HepG2 (cell line): ENCODE measurements at places on chromosomes 5 and 9. TPM values are rescaled to one million over a fixed set of nuclear protein-coding genes. Genes with fewer than 3 reads are reported as not detected.

GRCh38 chr9:110224583-110224982, 16.6 kb upstream of the C9orf152 start:
- H3K4me1 ChIP-seq, result peaks cover 28% of the 10 kb centered on the region
- H3K36me3 ChIP-seq, result no peaks in the 10 kb centered on the region
- no peak overlapping the region for H3K4me3 ChIP-seq
- no peak for DNase-seq

GRCh38 chr9:3980212-3980611, 319.7 kb downstream of the GLIS3 start:
- H3K4me3 ChIP-seq, result no peak overlapping the region
- no peaks in the 10 kb centered on the region for H3K4me1 ChIP-seq
- H3K36me3 ChIP-seq, result no peaks in the 10 kb centered on the region
- no peaks in the 10 kb centered on the region for H3K27me3 ChIP-seq

- no peak for DNase-seq
- H3K36me3 ChIP-seq, result no peaks in the 10 kb centered on the region
- H3K4me1 ChIP-seq, result no peaks in the 10 kb centered on the region
- no peak overlapping the region for H3K4me3 ChIP-seq
These were observed 217.7 kb upstream of the EDIL3 start for GRCh38 chr5:84602371-84602771.

- H3K4me1 ChIP-seq, result peaks cover 41% of the 10 kb centered on the region
- DNase-seq, result no peak
- H3K27ac ChIP-seq, result no peak overlapping the region
- H3K4me3 ChIP-seq, result no peak overlapping the region
- H3K36me3 ChIP-seq, result no peaks in the 10 kb centered on the region
These were observed 86.0 kb downstream of the GCNT4 start for GRCh38 chr5:74966141-74967026.

GRCh38 chr9:87725900-87726709, at the start of gene CTSL:
Gene CTSL, plus strand, starts transcription at chr9:87726119. Its CDS starts 1,485 bp downstream, at chr9:87727604.
- peaks cover 1% of the 10 kb centered on the region; the same call in 1 of the 2 replicates for H3K36me3 ChIP-seq
- H3K27ac ChIP-seq, result peak within 1 kb of the TSS; percentile 52
- H3K27me3 ChIP-seq, result no peaks in the 10 kb centered on the region
- peak within 1 kb of the TSS; percentile 45 for H3K4me3 ChIP-seq
- H3K4me1 ChIP-seq, result peaks cover 14% of the 10 kb centered on the region

GRCh38 chr9:106982636-106983035, 119.7 kb downstream of the ZNF462 start:
- H3K36me3 ChIP-seq, result no peaks in the 10 kb centered on the region
- H3K4me3 ChIP-seq, result no peak overlapping the region
- DNase-seq, result no peak
- H3K4me1 ChIP-seq, result no peaks in the 10 kb centered on the region

DNA sequence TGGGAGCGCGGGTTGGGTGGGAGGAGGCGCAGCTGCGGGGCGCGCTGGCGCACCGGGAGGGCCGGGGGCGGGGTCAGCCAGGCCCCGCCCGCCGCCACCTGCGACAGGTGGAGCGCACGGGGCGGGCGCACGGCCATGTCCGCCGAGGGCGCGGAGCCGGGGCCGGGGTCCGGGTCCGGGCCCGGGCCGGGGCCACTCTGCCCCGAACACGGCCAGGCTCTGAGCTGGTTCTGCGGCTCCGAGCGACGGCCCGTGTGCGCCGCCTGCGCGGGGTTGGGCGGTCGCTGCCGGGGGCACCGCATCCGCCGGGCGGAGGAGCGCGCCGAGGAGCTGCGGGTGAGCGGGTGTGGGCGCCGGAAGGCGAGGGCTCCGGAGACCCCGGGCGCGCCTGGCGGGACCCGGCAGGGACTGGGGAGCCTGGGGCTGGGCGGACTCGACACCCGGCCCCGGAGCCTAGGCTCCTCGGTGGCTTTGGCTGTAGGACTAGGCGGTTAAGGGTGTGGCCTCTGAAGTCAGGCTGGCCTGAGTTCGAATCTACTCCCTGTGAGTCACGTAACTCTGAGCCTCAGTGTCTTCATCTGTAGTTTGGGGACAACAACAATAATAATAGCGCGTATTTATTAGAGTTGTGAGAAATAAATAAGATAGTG, at the start of gene BSPRY:
TSS of gene BSPRY (plus strand) at position 97 of the 650 bp plus-strand sequence. CDS start at position 136, 39 bp downstream.
- DNase-seq, result no peak
- peak within 1 kb of the TSS; percentile 26; the same call in 1 of the 2 replicates for H3K4me3 ChIP-seq
- H3K36me3 ChIP-seq, result no peaks in the 10 kb centered on the region
- H3K4me1 ChIP-seq, result peaks cover 45% of the 10 kb centered on the region

DNA sequence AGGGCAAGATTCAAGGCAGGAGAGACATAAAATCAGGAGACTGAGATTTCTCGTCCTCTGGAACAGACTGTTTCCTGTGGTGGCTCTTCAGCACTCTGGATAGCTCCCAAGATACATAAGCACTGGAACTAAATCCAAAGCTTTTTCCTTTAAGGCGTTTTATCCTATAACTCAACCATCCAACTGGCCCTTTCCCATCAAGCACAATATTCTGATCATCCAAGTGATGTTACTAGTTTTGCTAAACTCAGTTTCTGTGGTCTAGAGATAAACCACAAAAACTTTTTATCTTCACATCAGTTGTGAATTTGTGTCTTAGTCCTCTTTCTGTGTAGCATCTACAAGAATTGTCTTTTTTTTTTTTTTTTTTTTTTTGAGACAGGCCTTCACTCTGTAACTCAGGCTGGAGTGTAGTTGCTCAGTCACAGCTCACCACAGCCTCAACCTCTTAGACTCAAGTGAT, 299.4 kb downstream of the COX7C start:
- H3K36me3 ChIP-seq, result no peaks in the 10 kb centered on the region
- no peaks in the 10 kb centered on the region for H3K4me1 ChIP-seq
- no peak overlapping the region for H3K4me3 ChIP-seq
- no peak overlapping the region for H3K27ac ChIP-seq
- H3K27me3 ChIP-seq, result no peaks in the 10 kb centered on the region

Gene ADAMTS12
- not detected in 2 replicates for total RNA-seq

Gene PLPP7
- total RNA-seq, result 0.66 and 1.2 TPM in 2 replicates

Gene TRIM41
- total RNA-seq, result 10.9 and 16.7 TPM in 2 replicates

Gene PCDHB7
- total RNA-seq, result 0.02 TPM in 1 of 2 replicates, not detected in the other

Gene SLC45A2
- 0.22 TPM in 1 of 2 replicates, not detected in the other for total RNA-seq
